ENCODE measurements at places on chromosomes 1 and 21. TPM values are rescaled to one million over a fixed set of nuclear protein-coding genes. Genes with fewer than 3 reads are reported as not detected.
A peak's percentile ranks its signal among the peaks of the same experiment; 100 is the strongest.

DNA sequence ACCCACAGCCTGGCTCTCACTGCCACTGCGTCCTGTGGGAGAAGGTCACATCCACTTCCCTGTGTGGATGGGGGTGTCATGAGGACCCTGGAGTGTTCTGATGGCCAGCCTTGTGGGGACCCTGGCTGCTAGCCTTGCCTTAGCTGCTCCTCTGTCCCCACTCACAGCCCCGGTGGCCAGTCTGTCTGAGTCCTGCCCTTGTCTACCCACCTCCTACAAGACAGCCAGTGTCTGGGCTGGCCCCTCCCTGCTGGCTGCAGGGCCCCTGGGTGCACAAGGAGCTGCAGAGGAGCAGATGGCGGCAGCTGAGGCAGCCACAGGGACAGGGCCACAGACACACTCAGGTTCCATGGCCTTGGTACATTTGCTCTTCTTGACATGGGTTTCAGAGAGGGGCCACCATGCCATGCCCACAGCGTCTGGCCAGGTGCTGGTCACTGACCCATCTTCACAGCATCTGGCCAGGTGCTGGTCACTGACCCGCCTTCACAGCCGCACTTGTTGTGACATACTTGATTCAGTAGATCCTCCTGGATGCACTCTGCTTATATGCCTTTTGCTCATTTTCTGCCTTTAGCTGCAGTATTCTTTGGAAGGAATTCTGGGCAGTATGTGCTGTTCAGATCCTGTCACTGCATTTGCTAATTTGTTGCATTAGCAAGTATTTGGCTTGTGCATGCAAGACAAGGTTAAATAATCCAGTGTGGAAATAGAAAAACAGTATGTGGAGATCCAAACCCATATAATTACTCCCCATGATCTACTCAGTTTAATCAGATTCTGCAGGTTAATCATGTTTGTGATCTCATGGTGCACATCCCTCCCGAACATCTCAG lies 157.8 kb downstream of the PCBP3 start:
- DNase-seq, result no peak

The MYOG gene
- total RNA-seq, result not detected

The DIRAS3 gene
- total RNA-seq, result 0.27 TPM

The ILDR2 gene
- 0.27 TPM for total RNA-seq

DNA sequence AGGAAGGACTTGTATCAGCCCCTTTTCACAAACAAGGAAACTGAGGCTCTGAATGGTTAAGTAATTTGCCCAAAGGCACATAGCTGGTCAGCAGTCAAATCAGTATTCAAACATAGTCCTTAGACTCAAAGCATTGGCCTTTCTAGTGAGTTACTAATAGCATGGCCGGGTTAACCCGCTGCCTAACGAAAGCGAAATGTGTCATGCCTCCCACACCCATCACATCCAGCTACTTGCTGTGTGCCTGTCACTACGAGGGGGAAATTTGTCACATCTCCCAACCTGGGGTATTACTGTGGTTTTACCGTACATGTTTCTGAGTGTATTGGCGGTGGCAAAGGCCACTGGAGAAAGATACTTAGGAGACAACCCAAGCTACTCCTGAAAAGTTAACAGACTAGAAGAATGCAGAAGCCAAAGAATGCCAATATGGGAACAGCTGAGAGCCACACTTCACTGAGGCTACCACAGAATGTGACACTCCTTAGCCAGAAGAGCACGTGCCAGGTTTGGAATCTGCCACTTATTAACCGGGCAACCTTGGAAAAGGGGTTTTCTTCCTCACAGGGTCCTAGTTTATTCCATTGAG lies 363.5 kb downstream of the KCNH1 start:
- no peak for DNase-seq

- no peak for DNase-seq
Observed at GRCh38 chr1:210260096-210260495, 27.5 kb downstream of the SERTAD4 start.

The DEPDC1 gene
- total RNA-seq, result 0.54 TPM

GRCh38 chr1:223674119-223674890 lies 8.8 kb upstream of the CAPN8 start:
- DNase-seq, result no peak

The ABCB10 gene
- total RNA-seq, result 18.6 TPM

- peak; percentile 21 for DNase-seq
Observed at GRCh38 chr21:17513214-17514123, 626 bp downstream of the CXADR start.

All from hematopoietic multipotent progenitor cell (in vitro differentiated cells).